Fibroblast of the aortic adventitia (primary cell): ENCODE measurements at places on chromosomes 6 and 20. TPM values are rescaled to one million over a fixed set of nuclear protein-coding genes. Genes with fewer than 3 reads are reported as not detected.

DNA sequence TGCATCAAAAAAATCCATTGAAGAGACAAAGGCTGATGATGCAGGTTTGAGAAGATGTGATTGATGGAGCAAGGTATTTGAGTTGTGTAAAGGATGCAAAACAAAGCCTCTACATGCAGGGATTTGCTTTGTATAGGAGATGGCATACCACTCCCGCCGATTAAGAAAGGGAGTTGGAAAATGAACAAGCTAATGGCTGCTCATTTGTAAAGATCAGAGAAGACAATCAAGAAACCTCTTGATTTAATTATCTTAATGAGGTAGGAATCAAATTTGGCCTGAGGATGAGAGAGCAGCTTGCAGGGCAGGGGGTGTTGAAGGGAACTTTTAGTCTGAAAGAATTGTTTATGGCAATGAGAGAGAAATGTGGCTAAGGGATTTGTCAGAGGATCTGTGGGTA, 448.2 kb upstream of the ADGRB3 start:
- no peak for DNase-seq

- no peak for DNase-seq
Measured at GRCh38 chr6:162488444-162488843, 239.1 kb downstream of the PRKN start.

DNA sequence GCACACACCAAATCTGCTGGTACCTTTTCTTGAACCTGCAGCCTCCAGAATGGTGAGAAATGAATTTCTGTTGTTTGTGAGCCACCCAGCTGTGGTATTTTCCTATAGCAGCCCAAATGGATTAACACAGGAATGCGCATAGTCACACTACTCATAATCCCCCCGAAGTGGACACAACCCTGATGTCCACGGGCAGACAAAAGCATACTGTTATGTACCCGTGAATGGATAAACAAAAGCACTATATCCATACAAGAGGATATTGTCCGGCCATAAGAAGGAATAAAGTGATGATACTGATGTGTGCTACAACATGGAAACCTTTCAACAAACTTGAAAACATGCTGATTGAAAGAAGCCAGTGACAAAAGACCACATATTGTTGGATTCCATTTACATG, 25.1 kb upstream of the RPP40 start:
- DNase-seq, result no peak

- DNase-seq, result no peak
Measured at GRCh38 chr6:163086624-163086920, 327.9 kb upstream of the QKI start.

GRCh38 chr6:161292145-161292544, 18.3 kb upstream of the AGPAT4 start:
- no peak for DNase-seq

- DNase-seq, result peak; percentile 91
Measured at GRCh38 chr6:139943391-139943790, 568.9 kb upstream of the CITED2 start.

GRCh38 chr20:57211908-57212533, 54.4 kb downstream of the BMP7 start:
- no peak for DNase-seq

DNA sequence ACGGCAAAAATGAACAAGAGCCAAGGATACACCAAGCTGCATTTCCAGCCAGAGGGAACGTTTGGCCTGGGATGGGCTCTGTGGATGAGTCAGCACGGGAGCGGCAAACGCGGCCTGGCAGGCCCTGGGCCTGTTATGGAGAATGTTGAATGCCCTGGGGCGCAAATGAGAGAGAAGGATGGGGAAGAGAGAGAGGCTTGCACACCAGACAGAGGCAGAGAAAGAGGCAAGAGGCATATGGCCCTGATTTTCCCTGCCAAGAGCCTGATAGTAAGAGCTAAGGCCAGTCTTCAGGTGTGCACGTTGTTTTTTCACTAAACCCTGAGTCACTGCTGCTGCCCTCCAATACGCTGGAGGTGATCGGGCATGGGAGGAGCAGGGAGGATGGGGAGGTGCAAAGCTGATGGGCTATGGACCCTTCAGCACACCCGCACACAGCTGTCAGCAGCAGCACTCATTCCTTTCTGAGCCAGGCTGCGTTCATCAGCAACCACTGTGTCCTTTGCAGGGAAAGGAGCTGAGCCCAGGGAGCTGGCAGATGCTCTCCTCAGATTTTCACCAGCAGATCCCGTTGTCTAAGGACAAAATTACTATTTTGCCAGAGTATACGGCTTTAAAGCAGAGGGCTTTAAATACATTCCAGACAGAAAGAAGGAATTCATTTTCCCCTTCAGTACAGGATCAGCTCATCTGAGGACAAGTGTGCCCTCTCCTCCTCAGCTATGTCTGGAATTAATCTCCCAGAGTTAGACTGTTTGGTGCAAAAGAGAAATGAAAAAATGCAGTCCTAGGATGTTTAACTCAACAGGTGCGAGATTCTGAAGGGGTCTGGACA, 61.7 kb upstream of the SLC22A23 start:
- peak; percentile 83 for DNase-seq

- DNase-seq, result peak; percentile 60
Measured at GRCh38 chr6:152642578-152643375, 5.6 kb upstream of the SYNE1 start.

DNA sequence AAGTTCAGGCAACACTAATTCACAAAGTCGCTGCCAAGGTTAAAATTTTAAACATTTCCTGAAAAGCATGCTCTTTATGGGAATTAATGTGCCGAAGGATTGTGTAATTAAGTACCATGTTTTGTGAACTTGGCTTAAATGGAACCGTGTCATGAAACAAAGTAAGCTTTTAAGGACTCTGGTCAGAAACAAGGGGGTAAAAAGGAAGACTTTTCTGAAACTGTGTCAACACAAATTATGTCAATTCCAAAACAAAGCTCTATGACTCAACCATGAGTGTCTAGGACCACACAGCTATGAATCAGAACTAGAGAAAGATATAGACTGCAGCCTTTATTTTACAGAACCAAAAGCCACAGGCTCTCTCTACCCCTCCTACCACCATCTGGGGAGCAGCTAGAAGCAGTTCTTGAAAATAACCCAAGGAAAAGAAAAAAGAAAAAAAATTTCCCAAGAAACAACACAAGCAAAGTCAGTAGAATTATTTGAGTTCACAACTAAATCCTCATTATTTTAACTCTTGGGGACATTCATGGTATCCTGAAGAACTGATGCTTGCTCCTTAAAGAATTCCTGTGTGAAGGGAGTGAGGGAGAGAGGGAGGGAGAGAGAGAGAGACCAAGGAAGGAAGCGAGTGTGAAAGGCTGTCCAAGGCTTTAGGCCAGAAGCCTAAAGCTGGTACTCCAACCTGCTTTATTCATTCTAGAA, 81.9 kb downstream of the ZMYND8 start:
- DNase-seq, result peak; percentile 95

DNA sequence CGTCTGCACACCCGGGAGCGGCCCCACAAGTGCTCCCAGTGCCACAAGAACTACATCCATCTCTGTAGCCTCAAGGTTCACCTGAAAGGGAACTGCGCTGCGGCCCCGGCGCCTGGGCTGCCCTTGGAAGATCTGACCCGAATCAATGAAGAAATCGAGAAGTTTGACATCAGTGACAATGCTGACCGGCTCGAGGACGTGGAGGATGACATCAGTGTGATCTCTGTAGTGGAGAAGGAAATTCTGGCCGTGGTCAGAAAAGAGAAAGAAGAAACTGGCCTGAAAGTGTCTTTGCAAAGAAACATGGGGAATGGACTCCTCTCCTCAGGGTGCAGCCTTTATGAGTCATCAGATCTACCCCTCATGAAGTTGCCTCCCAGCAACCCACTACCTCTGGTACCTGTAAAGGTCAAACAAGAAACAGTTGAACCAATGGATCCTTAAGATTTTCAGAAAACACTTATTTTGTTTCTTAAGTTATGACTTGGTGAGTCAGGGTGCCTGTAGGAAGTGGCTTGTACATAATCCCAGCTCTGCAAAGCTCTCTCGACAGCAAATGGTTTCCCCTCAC, 21.0 kb downstream of the PRDM1 start:
- no peak for DNase-seq

DNA sequence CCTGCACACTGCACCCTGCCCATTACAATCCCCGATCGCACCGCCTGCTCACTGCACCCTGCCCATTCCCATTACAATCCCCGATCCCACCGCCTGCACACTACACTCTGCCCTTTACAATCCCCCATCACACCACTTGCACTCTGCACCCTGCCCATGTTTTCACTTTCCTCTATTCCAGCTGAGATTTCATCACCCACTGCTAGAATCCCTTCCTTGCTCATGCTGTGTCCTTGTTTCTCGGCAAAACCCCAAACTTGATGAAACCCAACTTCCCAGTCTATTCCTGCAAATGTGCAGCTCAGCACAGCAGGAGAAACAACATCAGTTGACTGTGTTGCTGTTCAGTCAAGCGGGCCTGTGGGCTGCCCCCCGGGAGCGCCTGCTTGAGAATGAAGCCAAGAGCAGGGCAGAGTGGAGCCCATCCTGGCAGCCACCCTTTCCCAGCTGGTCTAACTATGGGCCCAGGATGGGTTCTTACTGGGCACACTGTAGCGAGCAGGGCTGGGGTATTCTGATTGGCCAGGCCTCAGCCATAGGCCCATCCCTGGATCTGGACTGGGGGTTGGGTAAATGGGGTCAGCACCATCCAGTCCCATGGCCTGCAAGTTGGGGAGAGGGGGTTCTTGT, 17.2 kb downstream of the MOCS3 start:
- DNase-seq, result no peak

DNA sequence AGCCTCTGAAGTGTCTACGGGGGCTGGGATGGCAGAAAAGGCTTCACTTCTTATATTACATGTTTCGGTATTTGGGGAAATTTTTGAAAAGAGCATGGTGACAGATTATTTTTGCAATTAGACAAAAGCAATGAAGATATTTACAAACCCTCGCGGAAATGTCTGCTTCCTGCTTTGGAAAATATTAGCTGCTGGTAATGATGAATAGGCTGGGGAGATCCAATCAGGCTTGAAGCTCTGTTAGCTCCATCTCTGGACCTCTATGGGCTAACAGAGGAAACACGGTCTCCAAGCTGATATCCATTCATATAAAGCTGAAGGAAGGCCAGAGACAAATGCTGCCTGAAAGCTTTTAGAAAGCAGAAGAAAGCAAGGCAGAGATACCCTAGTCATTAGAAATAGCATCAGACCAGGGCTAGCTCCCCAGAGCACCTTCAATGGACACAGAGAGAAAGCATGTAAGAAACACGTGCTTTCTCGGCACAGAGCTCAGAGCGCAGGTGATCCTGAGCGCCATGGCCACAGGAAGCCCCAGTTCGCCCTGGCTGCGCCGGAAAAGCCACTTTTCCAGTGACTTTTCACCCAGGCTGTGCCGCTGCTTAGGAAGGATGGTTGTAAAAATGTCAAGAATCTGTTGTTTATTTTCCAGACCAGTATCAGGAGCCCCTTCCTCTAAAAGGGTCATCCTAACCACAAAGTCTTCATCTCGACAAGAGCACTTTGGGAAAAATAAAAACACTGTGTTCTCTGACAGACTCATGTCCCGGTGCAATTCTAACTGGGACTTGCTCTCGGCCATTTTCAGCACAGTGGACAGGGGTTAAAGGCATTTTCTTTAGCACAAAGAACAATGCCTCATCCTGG, 68.5 kb upstream of the NFATC2 start:
- DNase-seq, result no peak

DNA sequence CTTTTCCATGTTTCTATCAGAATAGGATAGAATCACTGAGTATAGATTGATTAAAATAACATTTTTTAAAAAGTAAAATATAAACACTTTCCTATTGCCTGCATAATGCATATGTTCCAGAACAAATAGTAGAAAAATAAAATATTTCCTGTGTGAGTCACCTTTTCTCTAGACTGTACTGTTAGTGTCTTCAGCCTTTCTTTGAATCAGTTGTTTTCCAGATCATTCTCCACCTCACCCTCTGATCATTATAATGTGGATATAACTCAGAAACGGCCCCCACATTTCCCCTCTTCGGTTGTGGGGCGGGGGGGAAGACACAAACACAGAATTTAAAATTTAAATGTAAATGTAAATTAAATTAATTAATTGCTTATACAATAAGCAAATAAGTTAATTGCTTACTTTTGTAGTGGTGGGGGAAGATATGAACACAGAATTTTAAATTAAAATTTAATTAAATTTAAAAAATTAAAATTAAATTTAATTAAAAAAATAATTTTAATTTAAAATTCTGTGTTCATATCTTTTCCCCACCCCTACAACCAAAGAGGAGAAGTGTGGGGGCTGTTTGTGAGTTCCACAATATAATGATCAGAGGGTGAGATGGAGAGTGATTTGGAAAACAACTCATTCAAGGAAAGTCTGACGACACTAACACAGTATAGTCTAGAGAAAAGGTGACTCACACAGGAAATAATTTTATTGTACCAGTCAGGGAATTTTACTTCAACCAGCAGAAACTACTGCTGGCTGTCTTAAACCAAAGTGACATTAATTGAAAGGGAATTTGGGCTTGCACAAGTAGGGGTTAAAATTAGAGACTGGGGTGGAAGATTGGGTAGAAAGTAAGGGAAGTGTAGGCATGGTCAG, 37.1 kb upstream of the PROKR2 start:
- DNase-seq, result peak; percentile 31

DNA sequence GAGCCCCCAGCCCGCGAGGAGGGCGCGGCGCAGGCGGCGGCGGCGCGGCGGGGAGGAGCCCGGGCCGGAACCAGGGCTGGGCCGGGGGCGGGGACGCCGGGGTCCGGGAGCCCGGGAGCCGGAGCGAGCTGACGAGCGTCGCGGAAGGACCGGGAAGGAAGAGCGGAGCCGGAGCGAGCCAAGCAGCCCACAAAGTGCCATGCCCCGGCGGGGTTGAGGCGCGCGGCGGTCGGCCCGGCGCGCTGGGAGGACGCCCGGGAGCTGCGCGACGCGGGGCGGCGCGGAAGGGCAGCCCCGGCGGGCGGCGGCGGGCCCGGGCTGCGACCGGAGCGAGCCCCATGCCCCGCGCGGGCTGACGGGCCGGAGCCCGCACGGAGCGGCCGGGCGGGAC, 289 bp downstream of the FOXP4 start:
- DNase-seq, result peak; percentile 36

DNA sequence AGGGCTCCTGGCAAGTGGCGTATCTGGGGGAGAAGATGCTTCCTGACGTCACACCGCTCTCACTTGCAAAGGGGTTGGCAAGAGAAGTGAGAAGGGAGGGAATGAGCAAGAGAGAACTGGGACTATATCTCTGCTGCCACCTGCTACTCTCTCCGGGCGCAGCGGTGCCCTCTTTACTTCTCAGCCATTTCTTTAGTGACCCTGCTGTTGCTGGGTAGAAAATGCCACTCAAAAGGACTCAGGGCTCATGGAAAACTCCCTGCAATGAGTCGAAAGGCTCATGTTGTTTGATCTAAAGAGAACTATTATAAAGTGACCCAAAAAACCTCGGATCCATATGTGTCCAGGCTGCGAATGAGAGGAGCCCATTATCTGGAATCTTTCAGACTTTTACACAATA, 401.8 kb downstream of the SAMD5 start:
- no peak for DNase-seq

- DNase-seq, result no peak
Measured at GRCh38 chr20:50412069-50412468, 98.1 kb upstream of the PTPN1 start.

- DNase-seq, result no peak
Measured at GRCh38 chr6:12801141-12801540, 84.6 kb downstream of the PHACTR1 start.

Gene GSTA2
- not detected in 2 replicates for total RNA-seq

Gene PTK6
- not detected in 2 replicates for total RNA-seq

Gene MICB
- 3.4 and 16.6 TPM in 2 replicates for total RNA-seq

Gene MYB
- total RNA-seq, result 0.54 and 1.6 TPM in 2 replicates
